ENCODE measurements at places on chromosomes 11 and 22. TPM values are rescaled to one million over a fixed set of nuclear protein-coding genes. Genes with fewer than 3 reads are reported as not detected.

- H3K27ac ChIP-seq = no peak overlapping the region
- no peak overlapping the region for H3K4me3 ChIP-seq
- H3K27me3 ChIP-seq = no peaks in the 10 kb centered on the region
These were observed 11.7 kb downstream of the ZNF195 start for GRCh38 chr11:3367221-3367620.

- no peak for DNase-seq
- no peak overlapping the region for H3K27ac ChIP-seq
- no peaks in the 10 kb centered on the region for H3K4me1 ChIP-seq
- H3K4me3 ChIP-seq = no peak overlapping the region
These were observed 12.1 kb downstream of the SF3A1 start for GRCh38 chr22:30344447-30345200.

DNA sequence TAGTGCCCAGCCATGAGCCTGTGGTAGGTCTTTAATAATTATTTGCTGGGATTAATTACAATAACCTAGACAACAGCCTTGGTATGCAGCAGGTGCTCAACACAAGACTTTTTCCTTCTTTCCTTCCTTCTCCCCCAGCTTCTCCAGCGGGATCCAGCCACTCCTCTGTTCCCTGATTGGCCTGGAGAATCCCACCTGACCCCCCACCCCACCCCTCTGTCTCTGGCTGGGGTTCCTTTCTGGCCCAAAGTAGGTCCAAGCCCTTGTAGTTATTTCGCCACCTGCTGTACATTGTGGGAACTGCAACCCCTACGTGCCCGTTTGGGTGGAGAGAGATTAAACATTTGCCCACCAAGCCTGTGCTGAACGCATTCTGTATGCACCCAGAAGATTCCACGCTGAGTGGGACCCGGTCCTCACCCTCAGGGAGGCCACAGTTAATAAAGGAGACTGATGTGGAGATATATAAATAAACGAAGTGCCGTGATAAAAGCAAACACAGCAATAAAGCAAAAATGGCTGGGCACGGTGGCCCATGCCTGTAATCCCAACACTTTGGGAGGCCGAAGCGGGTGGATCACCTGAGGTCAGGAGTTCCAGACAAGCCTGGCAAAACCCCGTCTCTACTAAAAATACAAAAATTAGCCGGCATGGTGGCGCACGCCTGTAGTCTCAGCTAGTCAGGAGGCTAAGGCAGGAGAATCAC lies 32.1 kb upstream of the DGKZ start:
- H3K4me1 ChIP-seq = peaks cover 8% of the 10 kb centered on the region
- H3K4me3 ChIP-seq = no peak overlapping the region
- no peak overlapping the region for H3K27ac ChIP-seq
- peaks cover 3% of the 10 kb centered on the region for H3K36me3 ChIP-seq

GRCh38 chr11:113849713-113850112 lies 25.7 kb downstream of the USP28 start:
- H3K4me1 ChIP-seq = no peaks in the 10 kb centered on the region
- DNase-seq = no peak
- H3K27me3 ChIP-seq = no peaks in the 10 kb centered on the region
- no peak overlapping the region for H3K27ac ChIP-seq
- H3K36me3 ChIP-seq = peaks cover 37% of the 10 kb centered on the region

MAJIN gene
- total RNA-seq = not detected

FGF3 gene
- total RNA-seq = not detected
